ENCODE measurements at places on chromosomes 13 and 19. TPM values are rescaled to one million over a fixed set of nuclear protein-coding genes. Genes with fewer than 3 reads are reported as not detected.

ACP5 gene
- 0.09 TPM for total RNA-seq

ETHE1 gene
- 78.2 TPM for total RNA-seq

PSG4 gene
- not detected for total RNA-seq

DNA sequence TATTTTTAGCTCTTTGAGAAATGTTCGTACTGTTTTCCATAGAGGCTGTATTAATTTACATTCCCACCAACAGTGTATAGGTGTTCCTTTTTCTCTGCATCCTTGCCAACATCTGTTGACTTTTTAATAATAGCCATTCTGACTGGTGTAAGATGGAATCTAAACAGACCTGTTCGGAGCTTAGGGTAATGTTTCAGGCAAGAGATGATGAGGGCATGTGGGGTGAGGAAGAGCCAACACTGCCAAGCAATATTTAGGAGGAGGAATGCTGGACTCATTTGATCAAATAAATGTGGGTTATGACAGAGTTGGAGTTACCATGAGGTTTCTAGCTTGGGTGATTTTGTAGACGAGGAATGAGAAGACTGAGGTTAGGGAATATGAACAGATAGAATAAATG, 382.9 kb downstream of the KLF12 start:
- no peak for DNase-seq

- no peak for DNase-seq
Observed at GRCh38 chr19:7145494-7145893, 76.0 kb downstream of the ZNF557 start.

DNA sequence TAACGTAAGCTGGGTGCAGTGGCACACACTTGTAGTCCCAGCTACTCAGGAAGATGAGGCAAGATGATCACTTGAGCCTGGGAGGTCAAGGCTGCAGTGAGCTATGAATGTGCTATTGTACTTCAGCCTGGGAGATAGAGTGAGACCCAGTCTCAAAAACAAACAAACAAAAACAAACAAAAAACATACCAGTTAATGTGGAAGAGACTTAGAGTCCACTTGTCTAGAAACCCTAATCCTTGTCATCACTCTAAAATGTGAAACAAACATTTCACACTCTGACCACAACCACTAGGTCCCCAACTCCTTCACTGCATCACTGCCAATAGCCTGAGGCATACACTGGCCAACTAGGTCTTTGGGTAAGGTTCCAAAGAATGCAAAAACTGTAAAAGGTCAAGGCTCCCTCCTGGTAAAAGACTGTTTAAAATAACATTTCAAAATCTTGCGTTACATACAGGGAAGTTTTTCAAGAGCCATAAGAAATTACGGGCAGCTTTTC, 28.6 kb upstream of the CYP2B6 start:
- DNase-seq: peak; percentile 78

C19orf38 gene
- total RNA-seq: 0.81 TPM

- no peak for DNase-seq
Observed at GRCh38 chr13:49214917-49215376, 5.2 kb upstream of the MLNR start.

ZNF729 gene
- not detected for total RNA-seq

DNA sequence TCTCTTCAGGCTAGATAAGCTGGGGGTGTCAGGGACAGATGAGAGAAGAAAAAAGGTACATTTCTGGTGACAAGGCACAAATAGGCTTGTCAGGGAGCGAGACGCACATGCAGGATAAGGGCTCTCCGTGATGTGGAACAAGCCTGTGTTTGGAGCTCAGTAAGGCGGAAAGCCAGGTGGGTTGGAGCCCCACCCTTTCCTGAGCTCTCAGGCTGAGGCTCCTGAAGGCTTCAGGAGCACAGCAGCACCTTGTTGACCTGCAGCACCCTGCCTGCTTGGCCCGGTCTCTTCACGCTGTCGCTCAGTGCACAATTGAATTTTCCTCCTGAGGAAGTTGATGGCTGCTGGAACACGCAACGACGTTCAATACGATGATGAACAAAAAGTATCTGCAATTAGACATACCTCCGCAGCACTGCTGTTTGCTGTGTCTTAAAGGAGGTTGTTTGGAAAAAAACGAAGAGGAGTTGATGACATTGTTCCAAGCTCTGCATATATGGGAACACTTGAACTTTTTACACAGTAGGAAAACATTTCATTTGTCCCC, 29.3 kb downstream of the SERP2 start:
- no peak for DNase-seq

- no peak for DNase-seq
Observed at GRCh38 chr19:1840541-1841115, 7.7 kb downstream of the REXO1 start.

AMH gene
- 1.8 TPM for total RNA-seq

- DNase-seq: peak; percentile 54
Observed at GRCh38 chr19:58228585-58229254, at the start of gene ZNF544. Gene ZNF544, plus strand, starts transcription at chr19:58228914. Its CDS starts 15,110 bp downstream, at chr19:58244024.

Data from fibroblast of the aortic adventitia (primary cell).